ENCODE measurements at places on chromosomes 6 and 20. TPM values are rescaled to one million over a fixed set of nuclear protein-coding genes. Genes with fewer than 3 reads are reported as not detected.
A peak's percentile ranks its signal among the peaks of the same experiment; 100 is the strongest.

The SLC52A3 gene
- total RNA-seq: not detected

The SNRNP48 gene
- total RNA-seq: 5.2 TPM

DNA sequence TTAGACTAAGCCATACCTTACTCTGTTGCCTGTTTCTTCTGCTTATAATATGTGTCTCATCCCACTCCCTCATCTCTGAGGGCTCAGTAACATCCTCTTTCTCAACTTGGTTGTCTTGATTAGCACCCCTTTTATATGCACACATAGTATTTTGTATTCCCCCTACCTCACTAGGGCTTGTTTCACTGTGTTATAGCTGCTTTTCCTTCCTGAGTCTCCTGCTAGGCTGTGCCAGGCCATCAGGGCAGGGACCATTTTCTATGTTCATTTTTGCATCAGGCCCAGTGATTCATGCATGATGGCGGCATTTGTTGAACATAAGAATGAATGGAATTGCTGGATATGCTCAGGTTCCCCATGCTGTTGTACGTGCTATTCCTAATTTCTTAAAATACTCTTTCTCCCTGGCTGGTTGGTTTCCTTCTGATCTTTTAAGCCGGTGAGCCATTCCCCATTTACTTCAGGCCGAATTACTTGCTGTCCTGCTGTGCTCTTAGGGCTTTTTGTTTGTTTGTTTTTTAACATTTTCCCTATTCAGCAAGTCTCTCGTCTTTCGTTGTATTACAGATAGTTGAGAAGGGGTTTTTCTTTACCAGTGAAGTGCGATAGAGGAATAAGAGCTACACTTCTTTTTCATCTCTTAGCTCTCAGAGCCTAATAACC, 183.2 kb downstream of the CARMIL1 start:
- DNase-seq: no peak
- no peak overlapping the region for H3K27ac ChIP-seq
- H3K4me1 ChIP-seq: no peaks in the 10 kb centered on the region
- no peak overlapping the region for H3K4me3 ChIP-seq
- H3K27me3 ChIP-seq: no peaks in the 10 kb centered on the region

DNA sequence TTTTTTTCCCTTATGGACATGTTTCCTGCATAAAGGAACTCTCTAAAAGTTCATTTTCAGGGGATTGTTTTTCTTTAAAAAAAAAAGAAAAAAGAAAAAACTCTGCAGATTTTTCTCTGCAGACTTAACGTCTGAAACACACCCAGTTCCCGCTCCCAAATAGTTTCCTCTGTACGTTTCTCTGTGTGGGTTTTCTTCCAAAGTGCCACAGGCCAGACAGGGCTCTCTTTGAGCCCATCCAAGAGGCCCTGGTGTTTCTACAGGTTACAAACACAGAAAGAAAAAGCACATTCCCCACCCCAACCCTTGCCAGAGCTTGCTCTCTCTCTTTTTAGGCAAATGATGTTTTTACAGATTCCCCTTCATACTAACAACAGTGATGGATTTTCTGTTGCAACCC, 258.6 kb downstream of the FNDC1 start:
- H3K36me3 ChIP-seq: no peaks in the 10 kb centered on the region
- no peak overlapping the region for H3K4me3 ChIP-seq
- H3K27me3 ChIP-seq: no peaks in the 10 kb centered on the region

GRCh38 chr6:31402324-31403282, 792 bp upstream of the MICA start:
- peak overlapping the region; percentile 13 for H3K27ac ChIP-seq
- no peak for DNase-seq
- no peaks in the 10 kb centered on the region for H3K36me3 ChIP-seq
- peaks cover 5% of the 10 kb centered on the region for H3K4me1 ChIP-seq
- no peaks in the 10 kb centered on the region for H3K27me3 ChIP-seq

GRCh38 chr6:37532122-37532521, 32.4 kb upstream of the CCDC167 start:
- H3K4me1 ChIP-seq: peaks cover 4% of the 10 kb centered on the region
- DNase-seq: no peak
- no peak overlapping the region for H3K27ac ChIP-seq
- no peak overlapping the region for H3K4me3 ChIP-seq
- H3K27me3 ChIP-seq: peaks cover 89% of the 10 kb centered on the region

GRCh38 chr6:45323656-45324224, 4.4 kb upstream of the RUNX2 start:
- no peak overlapping the region for H3K4me3 ChIP-seq
- H3K36me3 ChIP-seq: no peaks in the 10 kb centered on the region
- peaks cover 4% of the 10 kb centered on the region for H3K4me1 ChIP-seq
- H3K27me3 ChIP-seq: no peaks in the 10 kb centered on the region
- DNase-seq: no peak
- no peak overlapping the region for H3K27ac ChIP-seq

- H3K4me3 ChIP-seq: no peak overlapping the region
- H3K27ac ChIP-seq: no peak overlapping the region
Observed at GRCh38 chr6:53306819-53307347, 41.9 kb downstream of the ELOVL5 start.

- no peak for DNase-seq
- H3K27me3 ChIP-seq: no peaks in the 10 kb centered on the region
Observed at GRCh38 chr6:143539106-143539505, 27.6 kb upstream of the FUCA2 start.

The BPIFA1 gene
- not detected for total RNA-seq

The CBLN4 gene
- not detected for total RNA-seq

The C6orf15 gene
- total RNA-seq: not detected

DNA sequence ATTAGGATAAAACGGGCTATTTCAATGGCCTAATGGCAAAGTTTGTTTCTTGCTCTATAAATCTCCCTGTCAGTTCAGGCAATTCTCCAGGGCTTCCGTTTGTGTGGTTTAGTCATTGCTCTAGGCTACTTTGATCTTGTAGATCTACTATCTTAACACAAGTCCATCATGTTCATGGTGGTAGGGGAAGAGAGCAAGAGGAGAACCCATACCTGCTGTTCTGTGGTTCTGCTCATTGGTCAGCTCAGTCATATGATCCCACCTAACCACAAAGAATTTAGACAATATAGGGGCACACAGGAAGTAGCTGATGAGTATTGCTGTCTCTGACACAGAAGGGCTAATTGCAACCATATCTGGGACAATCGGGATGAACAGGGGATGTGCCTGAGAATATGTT, 4.9 kb upstream of the DEK start:
- H3K27ac ChIP-seq: no peak overlapping the region
- no peak overlapping the region for H3K4me3 ChIP-seq
- DNase-seq: peak; percentile 32

GRCh38 chr20:2887715-2888114, 14.4 kb downstream of the PTPRA start:
- no peak overlapping the region for H3K27ac ChIP-seq
- no peaks in the 10 kb centered on the region for H3K4me1 ChIP-seq
- H3K36me3 ChIP-seq: no peaks in the 10 kb centered on the region

Measured in IMR-90 (cell line).